ENCODE measurements at places on chromosomes 2 and 18. TPM values are rescaled to one million over a fixed set of nuclear protein-coding genes. Genes with fewer than 3 reads are reported as not detected.
A peak's percentile ranks its signal among the peaks of the same experiment; 100 is the strongest.

Gene CAPN10
- 89.5 TPM for polyA plus RNA-seq

Gene GAREM2
- polyA plus RNA-seq, result 0.72 TPM

Gene BARD1
- 1.4 TPM for polyA plus RNA-seq

Gene CYRIA
- polyA plus RNA-seq, result 1.3 TPM

Gene PFN4
- polyA plus RNA-seq, result 0.28 TPM

Gene CPLX4
- not detected for polyA plus RNA-seq

Gene LAMA3
- polyA plus RNA-seq, result 3.7 TPM

Gene ERFE
- polyA plus RNA-seq, result not detected

Gene DOK6
- polyA plus RNA-seq, result 0.71 TPM

Gene CARF
- 0.75 TPM for polyA plus RNA-seq

Gene SEPTIN10
- polyA plus RNA-seq, result 20.9 TPM

Gene PLGLB1
- polyA plus RNA-seq, result 0.83 TPM

Gene LOXHD1
- 0.51 TPM for polyA plus RNA-seq

Gene IL1B
- polyA plus RNA-seq, result 0.29 TPM

Gene MOCOS
- 0.95 TPM for polyA plus RNA-seq

Gene INHBB
- polyA plus RNA-seq, result 5.9 TPM

DNA sequence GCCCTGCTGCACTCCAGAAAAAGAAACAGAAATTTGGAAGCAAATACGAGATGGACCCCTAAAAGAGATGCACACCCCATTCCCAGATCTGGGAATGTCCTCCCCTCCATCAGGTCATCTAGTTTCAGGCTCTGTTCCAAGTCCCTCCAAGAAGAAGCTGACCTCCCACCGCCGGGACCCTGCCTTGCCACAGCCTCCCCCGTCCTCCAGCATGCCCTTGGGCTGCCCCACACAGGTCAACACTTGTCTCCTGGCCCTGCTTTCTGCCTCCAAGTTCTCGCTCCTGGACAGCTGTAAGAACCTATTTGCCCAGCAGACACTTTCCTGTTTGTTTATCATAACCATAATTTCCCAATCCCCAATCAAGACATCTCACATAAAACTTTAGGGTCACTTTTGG is 2.0 kb downstream of the ASPRV1 start:
- no peak for DNase-seq

GRCh38 chr2:160918906-160919503 is 241.2 kb upstream of the TANK start:
- DNase-seq, result peak; percentile 66

GRCh38 chr18:76593843-76594242 is 98.8 kb upstream of the ZNF516 start:
- no peak for DNase-seq

- no peak for DNase-seq
Observed at GRCh38 chr18:26723981-26724380, 141.5 kb downstream of the AQP4 start.

DNA sequence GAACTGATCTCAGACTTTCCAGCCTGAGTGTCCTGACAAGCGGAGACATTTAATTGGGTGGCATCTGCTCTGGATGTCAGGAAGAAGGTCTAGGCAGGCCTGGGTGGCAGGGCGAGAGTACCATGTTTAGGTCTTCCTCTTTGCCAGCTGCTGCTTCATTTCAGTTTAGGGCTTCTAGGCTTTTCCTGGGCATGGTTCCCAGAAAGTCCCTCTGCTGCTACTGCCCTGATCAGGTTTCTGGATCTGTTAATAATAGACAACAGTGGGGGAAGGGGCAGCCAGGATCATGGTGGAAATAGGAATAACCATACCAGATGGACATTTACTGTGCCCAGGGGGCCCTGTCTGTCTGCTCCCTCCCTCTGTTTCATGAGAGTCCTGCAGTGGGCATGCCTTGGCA is 2.3 kb upstream of the PLCD4 start:
- DNase-seq, result peak; percentile 23

DNA sequence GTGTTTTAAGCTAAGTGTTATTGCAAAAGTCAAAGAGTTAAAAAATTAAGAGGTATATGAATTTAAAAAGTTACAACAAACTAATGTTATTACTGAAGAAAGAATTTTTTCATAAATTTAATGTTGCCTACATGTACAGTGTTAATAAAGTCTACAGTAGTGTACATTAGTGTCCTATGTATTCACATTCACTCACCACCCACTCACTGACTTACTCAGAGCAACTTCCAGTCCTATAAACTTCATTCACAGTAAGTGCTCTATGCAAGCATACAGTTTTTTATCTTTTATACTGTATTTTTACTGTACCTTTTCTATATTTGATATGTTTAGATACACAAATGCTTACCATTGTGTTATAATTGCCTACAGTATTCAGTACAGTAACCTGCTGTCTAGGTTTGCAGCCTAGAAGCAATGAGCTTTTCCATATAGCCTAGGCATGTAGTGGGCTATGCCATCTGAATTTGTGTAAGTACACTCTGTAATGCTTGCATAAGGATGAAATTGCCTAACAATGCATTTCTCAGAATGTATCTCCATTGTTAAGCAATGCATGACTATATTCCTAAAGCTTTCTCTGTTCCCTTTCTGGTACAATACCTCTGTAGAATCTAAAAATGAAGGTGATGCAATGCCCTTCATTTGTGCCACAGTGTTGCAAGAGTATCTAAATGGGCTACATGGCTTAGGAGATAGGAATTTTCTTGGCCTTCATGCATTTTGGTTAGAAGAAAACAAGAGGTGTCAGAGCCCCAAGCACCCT is 370.8 kb upstream of the NT5C1B start:
- no peak for DNase-seq

- DNase-seq, result no peak
Observed at GRCh38 chr18:79919089-79919488, 32.4 kb downstream of the SLC66A2 start.

- peak; percentile 66 for DNase-seq
Observed at GRCh38 chr2:241803387-241804325, 5.3 kb upstream of the NEU4 start.

- DNase-seq, result no peak
Observed at GRCh38 chr18:35625232-35625631, 43.7 kb downstream of the GALNT1 start.

GRCh38 chr18:79887181-79888000 is 64.1 kb downstream of the SLC66A2 start:
- peak; percentile 3 for DNase-seq

DNA sequence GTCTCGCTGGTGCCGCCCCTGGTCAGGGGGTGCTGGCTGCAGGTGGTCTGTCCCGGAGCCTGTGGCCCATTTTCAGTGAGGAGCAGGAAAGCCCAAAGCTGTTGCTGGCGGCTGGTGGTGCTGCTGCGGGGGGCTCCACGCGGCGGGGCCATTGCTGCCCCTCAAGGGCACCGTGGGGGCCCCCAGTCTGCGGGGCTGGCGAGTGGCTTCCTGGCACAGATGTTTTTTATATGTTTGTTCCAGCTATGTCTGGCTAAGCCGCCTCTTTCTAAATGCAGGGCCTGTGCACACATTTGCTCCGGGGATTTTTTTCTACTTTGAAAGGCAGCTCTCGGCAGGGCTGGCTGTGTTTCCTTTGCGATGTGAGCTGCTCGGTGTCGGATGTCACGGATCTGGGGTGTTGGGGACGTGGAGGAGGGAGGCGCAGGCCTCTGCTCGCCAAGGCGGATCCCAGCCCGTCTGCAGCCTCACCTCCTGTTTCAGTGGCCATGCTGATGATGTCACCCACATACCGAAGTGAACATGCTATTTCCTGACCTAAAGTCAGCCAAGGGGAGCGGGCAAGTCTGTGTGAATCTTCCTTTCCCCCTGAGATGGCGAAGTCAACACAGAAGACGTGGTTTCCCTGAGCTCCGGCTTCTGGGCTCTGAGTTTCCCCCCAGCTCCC is 112.0 kb upstream of the CTDP1 start:
- DNase-seq, result peak; percentile 57

GRCh38 chr18:2612996-2613395 is 41.6 kb downstream of the NDC80 start:
- DNase-seq, result no peak

- no peak for DNase-seq
Observed at GRCh38 chr18:22831441-22831904, 101.7 kb upstream of the RBBP8 start.

DNA sequence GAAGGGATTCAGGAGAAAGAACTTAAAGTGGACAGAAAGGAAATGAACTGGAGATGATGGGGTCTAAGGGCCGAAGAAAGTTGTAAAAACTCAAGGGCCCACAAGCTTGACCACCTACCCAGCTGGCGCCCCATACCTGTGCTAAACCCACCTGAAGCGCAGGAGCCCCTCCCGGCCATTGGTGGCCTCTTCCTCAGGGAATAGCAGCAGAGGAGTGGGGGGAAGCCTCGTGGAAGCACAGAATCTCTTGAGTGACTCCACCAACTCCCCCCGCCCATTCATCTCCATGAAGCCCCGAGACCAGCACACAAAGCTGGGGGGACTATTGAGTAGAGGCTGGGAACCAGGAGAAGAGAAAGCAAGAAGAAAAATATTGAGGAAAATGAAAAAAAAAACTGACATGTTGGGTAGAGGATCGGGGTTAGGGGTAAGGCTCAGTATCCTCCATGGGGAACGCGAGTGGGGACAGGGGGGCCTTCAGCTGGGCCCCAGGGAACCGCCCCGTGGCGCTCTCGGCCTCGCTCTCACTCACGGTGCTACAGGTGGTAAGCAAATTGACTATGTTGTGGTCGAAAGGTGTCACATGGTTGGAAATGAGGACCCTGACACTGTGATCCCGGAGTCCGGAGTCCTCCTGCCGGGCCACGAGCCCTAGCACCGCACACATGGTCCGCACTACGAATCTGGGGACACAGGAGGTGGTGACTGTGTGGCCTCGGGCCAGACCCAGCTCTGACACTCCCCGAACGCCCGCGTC is 728 bp downstream of the AUP1 start:
- no peak for DNase-seq

- DNase-seq, result no peak
Observed at GRCh38 chr2:8692783-8693156, 10.9 kb downstream of the ID2 start.

DNA sequence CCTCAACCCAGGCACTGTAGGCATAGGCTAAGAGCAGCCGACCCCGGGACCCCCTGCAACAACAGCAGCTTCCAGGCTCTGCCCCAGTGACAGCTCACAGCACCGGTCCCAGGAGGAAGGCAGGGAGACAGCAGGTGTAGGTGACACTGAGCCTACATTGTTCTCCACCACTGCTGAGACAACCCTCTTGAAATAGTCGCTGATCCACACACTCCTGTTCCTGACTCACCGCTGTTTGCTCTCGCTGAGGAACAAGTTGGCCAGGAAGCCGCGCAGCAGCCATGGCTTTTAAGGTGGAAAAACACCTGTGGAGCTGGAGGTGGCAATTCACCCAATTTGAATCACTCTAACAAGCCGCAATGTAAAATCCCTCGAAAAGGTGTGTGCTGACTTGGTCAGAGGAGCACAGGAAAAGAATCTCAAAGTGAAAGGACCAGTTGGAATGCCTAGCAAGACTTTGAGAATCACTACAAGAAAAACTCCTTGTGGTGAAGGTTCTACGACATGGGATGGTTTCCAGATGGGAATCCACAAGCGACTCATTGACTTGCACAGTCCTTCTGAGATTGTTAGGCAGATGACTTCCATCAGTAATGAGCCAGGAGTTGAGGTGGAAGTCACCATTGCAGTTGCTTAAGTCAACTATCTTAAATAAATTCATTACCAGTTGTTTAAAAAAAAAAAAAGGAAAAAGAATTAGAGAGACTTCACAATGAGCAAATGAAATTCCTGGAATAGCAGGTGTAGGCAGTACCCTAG is 167.5 kb downstream of the ARL4C start:
- DNase-seq, result no peak

- DNase-seq, result no peak
Observed at GRCh38 chr2:235025800-235026536, 74.2 kb downstream of the SH3BP4 start.

GRCh38 chr2:15154297-15154696 is 406.8 kb downstream of the NBAS start:
- no peak for DNase-seq

GRCh38 chr2:232950751-232951150 is 62.3 kb downstream of the NGEF start:
- no peak for DNase-seq

DNA sequence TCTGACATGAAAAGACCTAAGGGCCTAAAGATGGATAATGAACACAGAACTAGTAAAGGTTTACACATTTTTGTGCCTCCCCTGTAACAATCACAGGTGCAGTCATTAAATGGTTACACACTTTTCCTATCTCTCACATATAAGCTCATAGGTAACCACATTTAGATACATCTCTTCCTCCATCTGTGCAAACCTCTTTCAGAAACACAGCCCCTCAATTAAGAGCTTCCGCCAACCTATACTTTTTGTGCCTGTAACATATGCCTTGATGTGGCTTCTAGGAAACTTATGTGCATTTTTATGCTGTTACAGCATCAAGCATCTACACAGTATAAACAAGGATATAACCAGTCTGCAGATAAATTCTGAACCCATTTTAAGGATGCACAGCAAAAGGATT is 643.3 kb downstream of the BCL11A start:
- no peak for DNase-seq

DNA sequence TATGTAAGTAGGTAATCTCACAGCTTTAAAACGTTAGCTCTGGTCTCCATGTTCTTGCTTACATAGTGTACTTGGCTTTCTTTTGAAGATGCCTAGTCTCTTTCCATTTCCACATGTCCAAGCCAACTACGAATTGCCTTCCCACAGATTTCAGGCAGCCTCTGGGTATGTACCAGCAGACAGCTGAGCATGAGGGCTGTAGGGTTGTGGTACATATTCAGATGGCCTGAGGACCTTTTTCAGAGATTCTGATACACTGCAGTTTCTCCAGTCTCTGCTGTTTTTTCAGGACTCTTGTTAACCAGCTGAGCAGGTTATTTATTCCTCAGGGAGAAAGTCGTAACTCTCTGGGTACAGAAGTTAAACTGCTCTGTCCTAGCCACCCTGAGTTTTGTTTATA is 3.1 kb upstream of the KCNJ13 start:
- no peak for DNase-seq

GRCh38 chr2:54975598-54976492 is 74.4 kb downstream of the RTN4 start:
- no peak for DNase-seq

GRCh38 chr2:147137711-147138110 is 707.1 kb upstream of the ACVR2A start:
- DNase-seq, result no peak

DNA sequence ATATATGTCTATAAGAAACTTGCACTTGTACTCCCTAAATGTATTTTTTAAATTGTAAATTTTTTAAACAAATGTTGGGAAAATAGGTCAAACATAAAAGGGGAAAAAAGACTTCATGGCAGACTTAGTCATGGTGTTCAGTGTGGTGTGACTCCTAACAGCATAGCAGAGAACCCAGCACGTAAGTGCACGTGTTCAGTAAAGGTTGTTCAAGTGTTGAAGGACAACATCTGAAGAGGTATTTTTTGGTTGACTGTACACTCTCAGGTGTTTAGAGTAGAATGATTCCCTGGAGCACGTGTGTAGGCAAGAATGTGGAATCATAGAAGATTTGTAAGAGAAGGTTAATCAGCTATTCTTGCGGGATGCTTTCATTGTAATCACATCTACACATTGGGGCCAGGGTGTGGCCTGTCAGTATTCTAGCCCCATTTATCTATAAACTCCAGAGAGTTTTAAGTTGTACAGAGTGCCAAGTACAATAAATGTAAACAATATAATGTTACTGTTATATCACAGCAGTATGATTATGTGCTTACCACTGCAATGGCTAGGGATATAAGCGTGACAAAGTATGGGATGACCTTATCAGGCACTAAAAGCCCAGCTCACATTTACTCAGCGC is 106.8 kb downstream of the CRIM1 start:
- no peak for DNase-seq

- no peak for DNase-seq
Observed at GRCh38 chr2:221096706-221097567, 475.2 kb downstream of the EPHA4 start.

GRCh38 chr2:62145478-62146100 is 50.3 kb upstream of the B3GNT2 start:
- DNase-seq, result no peak

- no peak for DNase-seq
Observed at GRCh38 chr2:234564699-234565098, 67.8 kb upstream of the ARL4C start.

Measured in heart right ventricle (tissue), 16 donors.